ENCODE measurements at places on chromosomes 6 and 20.

DNA sequence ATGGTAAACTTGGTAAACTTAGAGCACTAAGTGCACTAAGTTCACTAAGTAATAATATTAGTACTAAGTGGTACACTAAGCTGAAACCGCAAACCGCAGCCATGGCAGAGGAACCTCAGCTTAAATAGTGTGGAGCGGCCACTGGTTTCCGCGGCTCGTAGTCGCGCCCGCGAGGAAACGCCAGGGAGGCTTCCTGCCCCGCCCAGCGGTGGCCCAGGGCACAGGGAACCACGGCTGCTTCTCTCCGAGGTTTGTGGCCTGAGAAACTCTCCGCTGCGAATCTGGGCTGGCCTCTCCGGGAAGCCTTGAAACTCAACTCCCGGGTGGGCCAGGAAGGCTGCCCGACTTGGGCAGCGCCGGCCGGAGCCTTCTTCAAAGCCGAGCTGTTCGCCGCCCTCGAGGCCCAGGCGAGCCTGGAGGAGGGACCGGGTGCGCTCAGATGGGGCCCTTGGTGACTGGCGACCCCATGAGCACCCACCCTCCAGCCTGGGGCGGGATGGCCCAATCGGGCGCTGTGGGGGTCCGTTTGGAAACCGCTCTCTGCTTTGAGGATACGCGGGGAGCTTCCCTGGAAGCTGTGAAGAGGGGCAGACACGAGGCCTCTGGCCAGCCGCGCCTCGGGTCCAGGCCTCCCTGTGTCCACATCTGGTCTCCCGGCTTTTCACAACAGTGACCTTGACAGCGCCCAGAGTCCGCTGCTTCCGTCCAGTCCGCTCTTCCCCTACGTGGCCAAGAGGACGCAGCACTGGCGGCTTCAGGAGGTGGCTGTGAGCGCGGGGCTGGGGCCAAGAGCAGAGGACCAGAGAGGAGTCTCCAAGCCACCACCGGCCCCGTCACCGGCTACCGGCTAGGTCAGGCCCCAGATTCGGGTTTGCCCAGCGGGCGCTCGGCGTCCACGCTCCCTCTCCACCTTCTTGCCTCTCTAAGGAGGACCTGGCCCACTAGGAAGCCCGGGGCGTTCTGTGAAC is 25.4 kb upstream of the HLA-E start:
- DNase-seq = peak; percentile 73

- no peak for DNase-seq
Measured at GRCh38 chr6:53301801-53302537, 46.8 kb downstream of the ELOVL5 start.

- no peak for DNase-seq
Measured at GRCh38 chr6:6221787-6222535, 98.5 kb downstream of the F13A1 start.

GRCh38 chr6:100469101-100469859 is 4.6 kb upstream of the SIM1 start:
- no peak for DNase-seq

GRCh38 chr20:38894091-38894847 is 31.9 kb upstream of the FAM83D start:
- no peak for DNase-seq

DNA sequence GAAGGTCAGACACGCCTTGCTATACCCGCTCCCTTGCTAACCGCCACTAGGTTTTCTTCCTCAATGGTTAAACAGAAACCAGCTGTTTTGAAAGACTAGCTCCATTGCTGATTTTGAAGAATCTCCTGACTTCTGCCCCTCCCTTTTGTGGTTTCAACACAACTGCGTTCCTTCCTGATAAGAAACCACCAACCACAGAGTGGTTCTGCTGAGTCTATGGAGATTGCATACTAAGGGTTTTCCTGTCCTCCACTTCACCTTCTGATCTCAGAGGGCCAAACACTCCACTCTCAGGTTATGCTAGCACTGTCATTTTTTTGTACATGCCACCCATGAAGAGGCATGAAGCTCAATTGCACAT is 207.9 kb downstream of the MYLK4 start:
- DNase-seq = peak; percentile 75

DNA sequence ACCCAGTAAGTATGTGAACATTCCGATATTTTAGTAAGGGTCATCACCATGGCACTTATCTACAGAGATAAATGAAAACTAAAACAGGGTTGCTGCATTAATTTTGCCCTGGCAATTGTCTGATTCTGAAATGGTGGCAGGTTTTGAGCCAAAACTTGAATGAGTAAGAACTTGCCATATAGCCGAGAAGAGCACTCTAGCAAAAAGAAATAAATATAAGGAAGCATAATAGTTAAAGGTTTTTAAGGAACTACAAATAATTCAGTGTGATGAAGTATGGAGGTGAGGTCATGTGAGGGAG is 68.5 kb upstream of the BTN3A2 start:
- no peak for DNase-seq

- DNase-seq = no peak
Measured at GRCh38 chr6:125818225-125818657, 27.5 kb downstream of the NCOA7 start.

GRCh38 chr6:136754820-136755219 is 37.5 kb downstream of the MAP3K5 start:
- no peak for DNase-seq

DNA sequence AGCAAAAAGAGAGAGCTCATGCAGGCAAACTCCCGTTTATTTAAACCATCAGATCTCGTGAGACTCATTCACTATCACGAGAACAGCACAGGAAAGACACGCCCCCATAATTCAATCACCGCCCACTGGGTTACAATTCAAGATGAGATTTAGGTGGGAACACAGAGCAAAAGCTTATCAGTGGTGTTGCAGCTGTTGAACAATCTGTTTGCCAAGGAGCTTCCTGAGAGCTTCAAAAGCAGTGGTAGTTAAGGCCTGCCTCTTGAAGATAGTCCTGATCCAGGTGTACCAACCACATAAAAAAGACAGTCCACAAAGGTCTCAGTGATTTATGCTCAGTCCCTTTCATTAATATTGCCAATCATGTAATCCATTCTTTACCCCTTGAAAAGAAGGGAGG is 269.4 kb upstream of the IRAK1BP1 start:
- DNase-seq = no peak

GRCh38 chr20:50745634-50746137 is 14.3 kb downstream of the PARD6B start:
- no peak for DNase-seq

GRCh38 chr6:44304282-44305199 is 8.6 kb downstream of the AARS2 start:
- DNase-seq = peak; percentile 37

DNA sequence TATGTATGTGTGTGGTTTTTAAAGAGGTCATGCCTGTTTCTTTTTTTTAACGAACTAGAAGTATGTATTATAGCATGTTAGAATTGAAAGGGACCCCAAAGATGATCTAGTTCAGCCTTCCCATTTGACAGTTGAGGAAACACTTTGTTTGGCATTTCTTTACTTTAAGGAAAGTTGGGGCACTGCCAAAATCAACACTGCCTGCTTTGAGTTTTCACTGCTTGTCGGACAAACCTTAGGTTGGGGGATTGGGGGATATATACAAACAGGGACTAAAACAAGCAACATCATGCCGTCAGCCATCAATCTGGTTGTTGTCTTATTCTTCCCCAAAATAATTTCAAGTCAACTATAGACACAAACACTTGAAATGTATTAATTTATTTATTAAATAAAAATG is 14.1 kb upstream of the CALHM6 start:
- DNase-seq = no peak

- DNase-seq = no peak
Measured at GRCh38 chr6:7721649-7722048, 4.2 kb upstream of the BMP6 start.

- no peak for DNase-seq
Measured at GRCh38 chr6:15453622-15454021, 207.8 kb downstream of the JARID2 start.

DNA sequence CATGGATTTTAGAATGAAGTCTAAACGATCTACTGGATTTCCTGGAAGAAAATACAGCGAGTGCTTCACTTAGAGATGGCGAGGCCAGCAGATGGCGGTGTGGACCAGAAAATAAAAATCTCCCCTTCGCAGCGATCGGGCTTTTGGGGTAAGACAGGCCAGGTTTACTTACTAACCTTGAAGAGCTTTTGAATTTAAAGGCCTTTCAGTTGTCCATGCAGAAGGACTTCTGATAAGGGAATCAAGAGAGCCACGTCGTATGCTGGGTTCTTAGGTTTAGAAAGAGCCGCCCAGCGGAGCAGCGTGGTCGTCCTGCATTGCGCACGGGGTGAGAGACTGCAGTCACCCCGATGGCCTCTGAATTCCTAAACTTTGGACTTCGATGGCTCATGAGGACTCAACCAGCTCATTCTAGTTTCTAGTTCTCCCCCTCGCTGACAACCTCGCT is 125.2 kb upstream of the RALGAPA2 start:
- DNase-seq = peak; percentile 8

DNA sequence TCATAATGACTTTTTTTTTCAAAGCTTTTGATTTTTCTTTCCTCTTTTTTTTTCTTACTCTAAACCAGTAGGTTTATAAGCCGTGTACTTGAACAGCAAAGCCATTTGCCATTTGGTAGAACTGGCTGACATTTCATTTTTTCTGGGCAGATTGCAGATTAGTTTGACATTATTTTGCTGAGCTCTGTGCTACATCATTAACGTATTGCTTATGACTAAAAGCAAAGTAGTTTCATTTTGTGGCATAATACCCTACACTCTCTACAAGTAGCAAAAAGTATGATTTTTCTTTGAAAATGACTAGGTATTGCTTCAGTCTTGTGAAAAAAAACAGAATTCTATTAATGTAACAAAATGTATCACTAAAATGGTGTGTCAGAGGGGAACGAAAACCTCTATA is 141.3 kb downstream of the GRIK2 start:
- no peak for DNase-seq

DNA sequence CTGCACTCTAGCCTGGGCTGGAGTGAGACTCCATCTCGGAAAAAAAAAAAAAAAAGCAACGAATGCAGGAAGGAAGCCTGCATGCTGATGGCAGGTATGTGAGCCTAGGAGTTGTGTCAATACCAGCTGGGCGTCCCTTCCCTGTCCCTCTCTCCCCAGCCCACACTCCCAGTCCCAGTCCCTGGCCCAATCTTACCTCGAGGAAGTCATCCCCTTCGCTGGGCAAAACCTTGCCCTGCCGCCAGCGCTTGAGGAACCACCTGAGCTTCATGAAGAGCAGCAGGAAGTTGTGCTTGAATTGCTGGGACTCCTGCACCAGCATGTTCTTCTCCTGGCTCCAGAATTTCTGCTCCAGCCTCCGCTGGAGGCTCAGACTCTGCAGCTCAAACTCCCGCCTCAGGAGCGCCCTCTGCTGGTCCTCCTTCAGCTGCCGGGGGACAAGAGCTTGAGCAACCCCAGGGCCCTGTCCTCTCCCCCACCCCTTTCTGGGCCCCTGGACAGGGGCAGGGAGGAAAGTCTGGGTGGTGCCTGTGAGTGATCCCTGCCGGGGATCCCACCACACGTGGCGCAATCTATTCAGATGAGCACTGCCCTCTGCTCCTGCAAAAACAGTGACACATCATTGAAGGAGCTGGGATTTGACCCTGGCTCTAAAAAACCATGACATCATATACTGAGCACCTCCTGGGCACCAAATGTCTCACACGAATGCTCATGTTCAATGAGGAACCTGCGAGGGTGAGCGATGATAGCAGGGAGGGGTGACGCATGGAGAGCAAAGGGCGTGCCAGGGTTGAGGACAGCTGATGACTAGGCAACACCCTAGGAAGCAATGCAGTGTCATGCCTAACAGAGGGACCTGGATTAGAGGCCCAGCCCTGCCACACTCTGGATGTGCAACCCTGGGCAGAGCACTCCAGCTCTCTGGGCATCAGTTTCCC is 35.0 kb upstream of the DSN1 start:
- DNase-seq = peak; percentile 62

GRCh38 chr20:48638546-48638945 is 189.3 kb downstream of the PREX1 start:
- DNase-seq = no peak

DNA sequence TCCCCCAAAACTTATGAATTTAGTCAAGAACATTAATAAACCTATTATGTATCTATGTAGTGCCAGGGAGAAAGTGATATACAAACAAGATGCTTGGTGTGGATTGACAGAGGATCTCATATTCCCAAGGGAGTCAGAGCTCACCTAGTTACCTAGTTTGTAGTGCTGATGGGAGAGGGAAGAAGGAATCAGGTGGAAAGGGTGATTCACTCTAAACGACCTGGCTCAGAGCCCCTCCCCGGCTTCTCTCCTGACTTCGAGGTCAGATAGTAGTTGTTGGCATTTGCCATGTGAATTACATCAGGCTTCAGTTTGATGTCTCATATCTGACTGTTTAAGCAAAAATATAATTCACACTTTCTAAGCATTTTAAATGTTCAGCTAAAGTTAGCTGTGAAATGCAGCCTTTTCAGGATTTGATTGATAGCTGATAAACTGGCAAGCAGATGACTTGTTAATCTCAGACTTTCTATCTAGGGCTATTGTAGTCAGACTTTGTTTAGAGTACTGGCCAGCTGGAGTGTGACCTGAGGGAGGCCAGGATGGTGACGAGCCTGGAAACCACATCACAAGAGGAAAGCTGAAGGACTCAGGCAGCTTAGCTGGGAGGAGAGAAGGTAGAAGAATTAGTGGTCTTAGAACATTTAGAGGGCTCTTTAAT is 123.7 kb downstream of the AKAP7 start:
- DNase-seq = no peak

DNA sequence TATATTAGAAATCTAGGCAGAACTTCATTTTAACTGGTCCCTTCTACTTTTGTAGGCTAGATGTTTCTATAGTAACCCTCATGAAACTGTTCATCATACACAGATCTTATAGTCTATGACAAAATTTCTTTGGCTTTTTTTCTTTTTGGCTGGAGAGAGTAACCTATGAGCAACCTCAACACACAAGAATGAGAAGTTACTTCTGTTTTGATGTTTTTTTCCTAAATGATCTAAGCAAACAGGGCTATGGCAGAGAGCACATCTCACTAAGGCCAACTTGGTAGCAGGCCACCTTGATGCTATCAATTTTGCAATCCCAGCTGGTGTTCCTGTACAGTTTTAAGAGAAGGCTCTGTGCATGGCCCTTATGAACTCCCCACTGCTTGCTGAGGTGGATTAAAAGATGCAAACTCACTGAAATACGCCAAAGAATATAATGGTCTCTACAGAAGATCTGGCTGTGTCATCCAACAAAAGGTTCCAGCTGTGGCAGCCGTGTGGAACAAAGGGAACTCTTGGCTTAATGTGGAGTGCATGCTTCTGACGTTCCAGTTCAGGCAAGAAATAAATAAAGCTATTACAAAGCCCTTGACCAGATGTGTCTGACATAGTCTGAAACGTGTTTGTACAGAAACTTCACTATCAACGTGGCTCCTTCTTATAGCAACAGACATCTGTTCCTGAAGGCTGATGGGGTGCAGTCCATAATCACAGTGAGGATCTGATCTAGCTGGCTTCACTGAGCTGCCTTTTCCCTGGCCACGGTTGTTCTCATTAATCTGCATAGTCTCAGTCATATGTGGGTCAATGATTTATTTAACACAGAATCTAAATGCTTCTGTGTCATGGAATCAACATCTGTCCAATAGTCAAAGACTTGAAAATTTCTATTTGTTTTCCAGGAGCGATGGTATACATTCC is 481.1 kb downstream of the BMP2 start:
- peak; percentile 29 for DNase-seq

- no peak for DNase-seq
Measured at GRCh38 chr20:63422653-63423052, 49.8 kb downstream of the KCNQ2 start.

GRCh38 chr6:149094156-149094555 is 223.4 kb upstream of the TAB2 start:
- no peak for DNase-seq
